ENCODE measurements at places on chromosomes 4 and X. TPM values are rescaled to one million over a fixed set of nuclear protein-coding genes. Genes with fewer than 3 reads are reported as not detected.

GRCh38 chrX:41144873-41145272 is 59.6 kb downstream of the USP9X start:
- no peak for DNase-seq

- no peak for DNase-seq
Observed at GRCh38 chr4:45951153-45951552, 172.7 kb downstream of the GABRG1 start.

- DNase-seq = no peak
Observed at GRCh38 chr4:137129441-137129840, 402.9 kb downstream of the PCDH18 start.

DNA sequence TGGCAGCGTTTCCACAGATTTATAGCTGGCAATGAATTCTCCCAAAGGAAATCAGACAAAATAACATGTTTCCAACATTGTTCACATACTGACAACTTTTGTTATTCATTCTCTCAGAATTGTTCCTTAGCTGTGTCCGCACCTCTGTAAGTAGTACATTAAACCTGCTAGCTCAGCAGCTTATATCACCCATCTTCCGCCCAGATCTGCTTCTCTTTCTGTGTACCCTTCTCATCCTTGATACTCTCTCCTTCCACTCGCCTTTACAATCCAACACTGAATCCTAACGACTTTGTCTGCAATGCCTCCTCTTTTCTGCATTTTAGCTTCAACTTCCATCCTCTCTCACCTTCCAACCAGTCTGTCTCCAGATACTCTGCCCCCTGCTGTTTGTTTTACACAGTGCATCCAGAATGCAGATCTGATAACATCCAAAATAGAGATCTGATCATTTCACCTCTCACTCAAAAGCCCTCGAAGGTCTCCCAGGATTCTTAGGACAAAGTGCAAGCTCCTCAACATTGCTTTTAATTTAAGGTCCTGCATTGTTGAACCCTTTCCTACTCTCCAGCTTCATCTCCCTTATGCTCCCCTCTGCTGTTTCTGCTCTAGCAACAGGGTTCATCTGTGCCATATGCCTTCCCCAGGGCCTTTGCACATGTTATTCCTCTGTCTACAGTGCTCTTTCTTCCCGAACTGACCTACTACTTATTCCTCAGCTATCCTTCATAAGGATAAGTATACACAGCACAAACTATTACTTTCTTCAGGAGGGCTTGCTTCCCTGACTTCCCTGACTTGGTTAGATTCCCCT is 67.3 kb upstream of the VBP1 start:
- DNase-seq = peak; percentile 46

TRIM61 gene
- not detected for total RNA-seq

FAT4 gene
- total RNA-seq = 69.6 TPM

CLDN22 gene
- total RNA-seq = not detected

SPP1 gene
- total RNA-seq = 11.6 TPM

CENPI gene
- total RNA-seq = 30.2 TPM

INTU gene
- total RNA-seq = 2.7 TPM

Data from dermis blood vessel endothelial cell (primary cell).